ENCODE measurements at places on chromosomes 5 and 9.

GRCh38 chr5:133075572-133076536 is 24.0 kb downstream of the HSPA4 start:
- no peak for DNase-seq

DNA sequence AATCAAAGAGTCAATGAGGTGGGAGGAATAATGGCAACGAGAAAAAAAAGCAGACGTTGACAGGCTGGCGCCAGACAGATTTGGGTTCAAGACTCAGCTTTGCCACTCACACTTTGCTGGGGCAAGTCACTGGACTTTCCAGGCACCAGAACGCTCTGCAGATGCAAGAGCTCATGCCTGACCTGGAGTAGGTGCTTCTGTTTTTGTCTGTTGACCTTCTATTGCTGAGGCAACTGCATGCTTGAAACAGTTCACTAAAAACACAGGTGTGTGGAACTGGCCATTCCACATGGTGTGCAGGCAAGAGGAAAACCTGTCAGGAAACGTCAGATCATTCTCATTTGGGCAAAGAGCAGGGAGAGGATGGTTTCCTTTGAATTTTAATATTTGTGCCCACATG is 161.2 kb upstream of the SMIM23 start:
- DNase-seq, result no peak

- no peak for DNase-seq
These were observed 33.0 kb upstream of the C6 start for GRCh38 chr5:41246376-41246775.

GRCh38 chr5:61901997-61902396 is 404.0 kb upstream of the KIF2A start:
- DNase-seq, result no peak

- DNase-seq, result no peak
These were observed 21.2 kb downstream of the GSN start for GRCh38 chr9:121289026-121289771.

DNA sequence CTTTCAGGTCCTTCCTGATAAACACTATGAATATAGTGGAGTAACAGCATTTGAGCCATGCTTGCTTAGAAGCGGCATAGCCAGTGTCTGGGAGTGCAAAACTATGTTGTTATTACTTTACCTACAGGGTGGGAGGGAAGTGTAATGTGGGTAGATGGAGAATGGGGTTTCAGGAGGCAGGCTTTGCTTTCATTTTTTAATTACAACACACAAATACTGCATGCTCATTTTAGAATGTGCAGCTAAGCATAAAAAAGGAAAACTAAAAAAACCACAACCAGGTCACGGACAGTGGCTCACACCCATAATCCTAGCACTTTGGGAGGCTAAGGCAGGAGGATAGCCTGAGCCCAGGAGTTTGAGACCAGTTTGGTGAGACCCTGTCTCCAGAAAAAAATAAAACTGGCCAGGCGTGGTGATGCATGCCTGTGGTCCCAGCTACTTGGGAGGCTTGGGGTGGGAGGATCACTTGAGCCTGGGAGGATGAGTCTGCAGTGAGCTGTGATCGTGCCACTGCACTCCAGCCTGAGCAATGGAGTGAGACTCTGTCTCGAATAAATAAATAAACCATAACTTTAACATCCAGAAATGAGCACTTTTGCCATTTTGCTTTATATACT is 20.2 kb downstream of the HAVCR1 start:
- DNase-seq, result no peak

- DNase-seq, result no peak
These were observed 98.2 kb downstream of the PCSK5 start for GRCh38 chr9:75988663-75989062.

DNA sequence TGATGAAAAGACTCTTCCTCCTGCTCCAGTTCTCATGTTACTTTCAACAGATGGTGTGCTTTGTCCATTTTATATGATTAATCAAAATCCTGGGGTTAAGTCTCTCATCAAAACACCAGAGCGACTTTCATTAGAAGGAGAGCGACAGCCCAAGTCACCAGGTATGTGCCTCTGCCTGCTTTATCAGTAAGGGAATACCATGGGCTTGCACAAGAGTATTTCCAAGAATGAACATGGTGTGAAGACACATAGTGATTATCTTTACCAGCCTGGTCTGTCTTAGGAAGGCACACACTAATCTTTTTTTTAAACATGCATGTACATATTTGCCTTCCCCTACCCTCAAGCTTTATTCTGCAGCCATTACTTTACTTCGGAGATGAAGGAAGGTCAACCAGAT is 15.2 kb downstream of the NUP214 start:
- DNase-seq, result no peak

DNA sequence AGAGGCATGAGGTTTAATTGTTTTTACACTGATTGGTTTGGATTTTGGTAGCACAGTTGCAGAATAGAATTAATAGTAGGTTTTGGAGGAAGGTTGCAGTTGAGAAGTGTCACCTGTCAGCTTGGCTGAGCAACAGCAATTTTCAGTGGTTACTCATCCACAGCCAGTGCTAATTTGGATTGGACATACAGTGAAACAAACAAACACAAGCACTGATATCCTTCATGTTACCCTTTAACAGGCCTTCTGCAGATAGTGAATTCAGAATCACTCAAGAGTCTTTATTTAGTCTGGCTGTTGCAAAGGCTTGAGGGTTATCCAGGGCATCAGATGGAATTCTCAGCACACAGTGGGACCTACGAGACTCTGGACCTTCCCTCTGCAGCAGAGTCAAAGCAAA is 31.8 kb upstream of the POU4F3 start:
- no peak for DNase-seq

DNA sequence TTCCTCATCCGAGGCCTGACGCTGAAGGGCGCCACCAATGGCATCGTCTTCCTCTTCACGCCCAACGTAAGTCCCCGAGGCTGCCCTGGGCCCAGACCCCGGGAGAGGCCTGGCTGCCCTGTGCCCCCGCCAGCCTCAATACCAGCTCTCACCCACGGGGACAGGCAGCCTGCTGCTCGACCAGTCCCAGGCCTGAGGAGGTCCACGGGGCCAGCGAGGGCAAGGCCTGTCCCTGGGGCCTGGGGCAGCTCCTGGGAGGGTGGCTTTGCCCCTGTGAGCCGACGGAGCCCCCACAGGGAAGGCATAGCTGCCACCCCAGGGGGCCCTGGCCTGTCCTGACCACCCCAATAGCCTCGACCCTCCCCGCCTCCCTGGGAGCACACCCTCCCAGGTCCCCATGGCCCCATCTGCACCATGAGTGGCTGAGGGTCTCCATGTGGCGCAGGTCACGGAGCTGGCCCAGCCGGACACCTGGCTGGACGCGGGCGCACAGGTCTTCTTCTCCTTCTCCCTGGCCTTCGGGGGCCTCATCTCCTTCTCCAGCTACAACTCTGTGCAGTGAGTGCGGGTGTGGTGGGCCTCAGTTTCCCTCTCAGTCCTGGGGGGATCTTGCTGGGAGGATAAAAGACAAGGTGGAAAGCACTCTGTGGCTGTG is 11.5 kb upstream of the SLC6A18 start:
- DNase-seq, result no peak

GRCh38 chr5:50711280-50711679 is 44.8 kb downstream of the PARP8 start:
- DNase-seq, result peak; percentile 31
